Jurkat, Clone E6-1 (cell line): ENCODE measurements at places on chromosomes 2 and 18.

DNA sequence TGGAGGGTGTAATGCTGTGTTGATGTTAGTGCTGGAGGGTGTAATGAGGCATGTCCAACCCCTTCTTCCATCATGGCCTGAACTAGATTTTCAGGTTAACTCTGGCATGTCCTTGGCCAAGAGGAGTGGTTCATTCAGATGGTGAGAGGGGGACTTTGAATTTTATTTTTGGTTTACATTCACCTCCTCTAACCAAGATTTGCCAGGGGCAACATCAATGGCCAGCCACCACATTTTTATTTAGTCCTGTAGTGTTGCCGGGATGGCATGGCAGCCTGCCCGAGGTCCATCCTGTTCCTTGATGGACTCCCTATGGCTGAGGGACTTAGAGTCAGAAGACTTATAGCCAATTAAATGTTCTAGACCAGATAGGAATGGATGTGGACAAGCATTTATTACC is 484.6 kb upstream of the HS6ST1 start:
- no peak for DNase-seq

DNA sequence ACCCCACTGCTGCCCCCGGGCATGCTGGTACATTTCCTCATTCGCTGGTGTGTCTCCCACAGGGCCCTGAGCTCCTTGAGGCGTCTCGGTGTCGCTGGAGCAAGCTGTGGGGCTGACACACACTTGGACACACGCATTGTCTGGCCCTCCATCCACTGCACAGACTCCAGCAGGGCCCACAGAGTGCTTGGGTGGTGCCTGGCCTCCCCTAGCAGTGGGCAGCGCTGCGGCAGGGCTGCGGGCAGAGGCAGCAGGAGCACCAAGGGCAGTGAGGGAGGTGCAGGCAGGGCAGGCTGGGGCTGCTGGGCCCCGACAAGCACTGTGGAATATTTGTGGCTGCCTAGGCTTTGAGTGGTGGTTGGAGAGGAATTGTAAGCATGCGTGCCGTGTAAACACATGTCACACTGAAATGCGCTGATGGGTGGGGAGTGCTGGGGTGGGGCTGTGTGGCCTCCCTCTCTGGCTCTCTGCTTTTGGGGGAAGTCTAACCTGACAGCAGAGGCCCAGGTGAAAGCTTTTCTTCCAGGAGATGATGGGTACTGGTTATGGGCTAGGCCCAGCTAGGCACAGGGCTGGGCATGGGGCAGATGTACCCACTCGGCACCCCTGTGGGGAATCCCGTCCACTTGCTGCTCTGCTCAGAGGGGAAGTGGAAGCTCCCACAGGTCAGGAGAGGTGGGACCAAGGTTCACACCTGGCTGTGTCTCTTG is 55.5 kb upstream of the HS6ST1 start:
- DNase-seq: no peak

DNA sequence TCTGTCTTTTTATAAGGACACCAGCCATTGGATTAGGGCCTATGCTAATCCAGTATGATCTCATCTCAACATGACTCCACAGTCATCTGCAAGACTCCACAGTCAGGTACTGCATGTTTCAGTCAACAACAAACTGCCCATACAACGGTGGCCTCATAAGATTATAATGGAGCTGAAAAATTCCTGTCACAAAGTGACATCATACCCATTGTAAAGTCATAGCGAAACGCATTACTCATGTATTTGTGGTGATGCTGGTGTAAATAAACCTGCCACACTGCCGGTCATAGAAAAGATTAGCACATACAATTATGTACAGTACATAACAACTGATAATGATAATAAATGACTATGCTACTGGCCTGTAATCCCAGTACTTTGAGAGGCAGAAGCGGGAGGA is 102.2 kb downstream of the TEX51 start:
- no peak for DNase-seq

DNA sequence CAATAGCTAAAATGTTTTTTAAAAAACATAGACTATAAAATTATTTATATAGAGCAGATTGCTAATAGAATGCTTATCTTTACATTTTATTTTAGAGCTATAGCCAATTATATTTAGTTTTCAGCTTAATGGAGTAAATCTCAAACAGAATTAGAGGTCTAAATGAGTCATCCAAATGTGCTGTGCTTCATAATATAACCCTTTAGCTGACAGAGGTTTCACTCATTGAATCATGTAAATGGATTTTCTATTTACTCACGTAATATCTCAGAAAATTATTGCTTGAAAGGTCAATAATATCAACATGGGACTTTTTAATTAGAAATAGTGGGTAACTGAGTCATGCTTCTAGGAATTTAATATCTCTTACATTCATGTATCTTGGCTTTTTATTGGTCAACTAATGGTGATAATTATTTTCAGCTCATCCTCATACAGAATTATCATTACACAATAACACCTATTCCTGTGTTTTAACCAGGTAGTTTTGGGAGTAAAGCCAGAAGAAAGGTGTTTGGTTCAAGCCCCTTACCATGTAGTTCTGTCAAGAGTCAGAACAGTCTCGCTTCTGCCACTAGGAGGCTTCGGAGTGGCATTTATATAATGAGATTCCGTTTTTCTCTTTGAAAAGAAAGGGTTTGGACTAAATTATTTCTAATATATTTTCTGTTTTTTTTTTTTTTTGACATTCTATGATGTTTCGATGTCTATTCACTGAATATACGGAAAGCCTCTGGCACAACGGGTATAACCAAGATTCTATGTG is 217.6 kb downstream of the CDH7 start:
- peak; percentile 1 for DNase-seq

- no peak for DNase-seq
These were observed 150.6 kb downstream of the ANTXR1 start for GRCh38 chr2:69163556-69163955.

- no peak for DNase-seq
These were observed 435.1 kb upstream of the HS6ST1 start for GRCh38 chr2:128753800-128754199.

DNA sequence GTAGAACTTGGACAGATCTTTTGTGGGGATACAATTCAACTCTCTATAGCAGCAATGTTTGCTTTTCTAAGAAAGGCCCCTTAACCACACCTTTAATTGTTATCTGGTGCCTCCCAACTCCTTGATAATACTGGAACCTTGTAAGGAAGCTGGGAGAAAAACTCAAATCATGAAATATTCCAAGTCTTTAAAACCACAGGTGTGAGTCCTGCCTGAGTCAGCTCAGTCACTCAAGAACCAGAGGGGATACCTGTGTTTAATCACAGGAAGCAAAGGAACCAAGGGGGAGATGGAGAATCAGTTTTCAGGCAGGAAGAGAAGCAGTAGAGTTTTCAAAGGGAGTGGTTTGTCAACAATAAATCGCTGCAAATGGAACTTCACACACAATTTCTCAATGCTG is 159.9 kb downstream of the LAMA3 start:
- DNase-seq: no peak

GRCh38 chr2:64768491-64769005 is 114.8 kb upstream of the SERTAD2 start:
- no peak for DNase-seq

- no peak for DNase-seq
These were observed 20.9 kb downstream of the CYP27C1 start for GRCh38 chr2:127199223-127199622.

GRCh38 chr18:45521777-45522176 is 93.5 kb upstream of the SLC14A2 start:
- DNase-seq: no peak
